ENCODE measurements at places on chromosomes 12 and 14.

- DNase-seq = no peak
Measured at GRCh38 chr12:104698871-104699270, 242.1 kb downstream of the CHST11 start.

GRCh38 chr12:5944688-5945070 lies 380 bp downstream of the ANO2 start:
- DNase-seq = no peak

DNA sequence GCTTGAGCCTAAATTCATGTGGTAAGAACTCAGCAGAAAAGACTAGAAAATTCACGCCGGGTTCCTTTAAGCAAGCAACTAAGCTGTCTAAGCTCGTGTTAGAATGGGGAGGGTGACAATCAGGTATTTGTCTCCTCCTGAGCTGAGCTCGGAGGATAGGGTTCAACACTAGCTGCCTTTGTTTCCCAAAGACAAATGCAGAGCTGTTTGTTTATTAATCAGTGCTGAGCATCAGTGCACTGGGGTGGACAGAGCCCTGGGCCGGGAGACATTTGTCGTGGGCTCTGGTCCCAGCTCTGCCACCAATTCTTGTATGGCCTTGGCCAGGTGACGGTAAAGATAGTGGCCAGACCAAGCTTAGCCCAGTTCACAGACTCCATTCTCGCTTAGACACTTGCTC lies 43.7 kb downstream of the DEGS2 start:
- DNase-seq = no peak

DNA sequence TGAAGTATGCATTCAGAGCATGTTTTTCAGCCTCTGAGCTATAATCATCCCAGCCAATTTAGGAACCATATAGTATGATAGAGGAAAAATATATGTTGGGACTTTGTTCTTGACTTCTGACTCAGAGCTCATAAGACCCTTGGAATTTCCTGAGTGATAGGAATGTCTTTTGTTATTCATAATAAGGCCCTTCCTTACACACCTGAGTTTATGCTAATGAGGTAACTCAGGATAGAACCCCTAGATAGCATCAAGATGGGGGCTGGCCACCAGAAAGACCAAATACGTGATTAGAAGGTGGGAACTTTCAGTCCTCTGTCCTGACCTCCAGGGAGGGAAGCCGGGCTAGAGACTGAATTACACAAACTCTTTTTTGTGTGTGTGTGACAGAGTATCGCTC lies 32.4 kb upstream of the PLEK2 start:
- DNase-seq = no peak

- no peak for DNase-seq
Measured at GRCh38 chr12:95681210-95681765, 109.3 kb downstream of the NTN4 start.

DNA sequence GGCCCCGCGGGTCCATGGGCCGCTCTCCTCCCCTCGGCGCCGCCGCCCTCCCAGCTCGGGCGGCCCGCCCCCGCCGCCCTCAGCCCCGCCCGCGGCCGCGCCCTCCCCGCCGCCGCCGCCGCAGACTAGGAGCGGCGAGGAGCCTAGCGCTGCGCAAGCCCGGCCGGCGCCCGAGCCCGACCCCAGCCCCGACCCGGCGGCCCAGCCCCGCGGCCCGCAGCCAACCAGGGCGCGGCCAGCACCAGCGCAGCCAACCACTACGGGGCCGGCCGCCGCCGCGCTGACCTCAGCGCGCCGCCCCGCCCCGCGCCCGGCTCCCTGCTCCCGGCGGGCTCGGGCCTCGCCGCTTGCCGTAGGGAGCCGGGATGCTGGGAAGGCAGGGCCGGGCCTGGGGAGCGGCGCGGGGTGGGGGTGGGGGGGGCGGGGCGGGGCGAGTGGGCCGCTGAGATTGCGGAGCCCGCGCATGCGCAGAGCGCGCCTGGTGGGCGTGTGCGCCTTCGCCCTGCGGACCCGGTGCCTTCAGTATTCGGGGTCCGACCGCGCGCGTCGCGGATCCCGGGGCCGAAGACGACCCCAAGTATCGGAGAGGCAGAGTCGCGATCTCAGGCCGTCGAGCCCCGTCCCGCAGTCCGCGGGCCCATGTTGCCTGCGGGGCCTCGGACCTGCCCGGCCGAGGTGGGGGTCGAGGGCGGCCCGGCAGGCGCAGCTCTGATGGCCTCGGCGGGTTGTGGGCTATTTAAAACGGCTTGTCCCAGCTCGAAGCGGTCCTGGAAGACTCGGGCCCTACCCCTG lies at the start of gene CDC42BPB:
Gene CDC42BPB, minus strand, starts transcription at position 178 of the 792 bp plus-strand sequence. CDS start 376 bp downstream, outside the sequence.
- DNase-seq = no peak

GRCh38 chr14:20692116-20692751 lies 3.7 kb downstream of the ANG start:
- DNase-seq = no peak

GRCh38 chr12:24396224-24396623 lies 446.8 kb upstream of the SOX5 start:
- DNase-seq = no peak

- no peak for DNase-seq
Measured at GRCh38 chr14:92552066-92552465, 38.5 kb downstream of the RIN3 start.

DNA sequence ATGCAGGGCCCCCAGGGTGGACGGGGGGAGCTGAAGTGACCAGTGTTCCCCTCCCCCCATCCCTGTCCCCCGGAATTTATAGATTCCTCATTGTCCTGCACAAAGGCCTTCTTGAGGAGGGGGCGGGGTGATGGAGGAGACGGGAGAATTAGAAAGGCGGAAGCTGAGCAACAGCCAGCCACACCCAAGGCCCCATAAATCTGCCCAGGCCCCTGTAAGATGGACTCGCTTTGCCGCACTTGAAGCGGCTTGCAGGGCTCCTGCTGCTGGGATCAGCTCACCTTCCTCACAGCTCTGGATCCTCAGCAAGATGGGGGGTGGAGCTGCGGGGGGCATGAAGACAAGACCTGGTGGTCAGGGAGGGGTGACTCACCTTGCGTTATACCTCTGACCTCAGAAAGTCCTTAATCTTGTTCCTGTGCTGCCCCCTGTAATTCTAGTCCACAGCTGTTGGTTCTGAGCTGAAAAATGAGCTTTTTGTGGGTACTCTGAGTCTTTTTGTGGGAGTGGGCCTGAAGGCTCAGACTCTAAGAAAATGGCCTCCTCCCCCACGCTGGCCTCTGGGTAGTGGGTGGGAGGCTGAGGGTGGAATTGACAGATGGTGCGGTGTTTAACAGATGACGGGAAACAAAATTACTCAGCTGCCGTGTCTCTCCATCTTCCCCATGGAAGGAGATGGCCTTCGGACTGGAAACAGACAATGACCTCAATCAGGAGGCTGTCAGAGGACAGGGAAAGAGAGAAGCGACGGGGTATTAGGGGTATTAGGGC lies 15.8 kb upstream of the ANKRD33 start:
- no peak for DNase-seq

DNA sequence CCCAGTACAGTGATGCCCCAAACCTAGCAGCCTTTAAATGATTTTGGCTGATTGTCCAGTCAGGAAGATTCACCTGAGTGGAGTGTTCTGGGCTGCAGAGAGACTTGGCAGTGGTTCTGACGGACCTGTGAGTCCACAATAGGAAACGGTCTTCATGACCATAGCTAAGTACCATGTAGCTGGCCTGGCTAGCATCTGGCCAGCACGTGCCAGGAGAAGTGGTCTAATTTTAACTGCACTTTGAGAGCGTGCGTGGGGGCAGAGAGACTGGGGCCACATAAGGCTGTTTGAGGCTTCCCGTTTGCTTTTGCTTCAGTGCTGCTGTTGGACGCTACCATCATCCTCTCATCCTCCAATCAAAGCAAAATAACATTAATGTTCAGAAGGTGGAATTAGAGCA lies 54.7 kb downstream of the PPM1A start:
- DNase-seq = no peak

DNA sequence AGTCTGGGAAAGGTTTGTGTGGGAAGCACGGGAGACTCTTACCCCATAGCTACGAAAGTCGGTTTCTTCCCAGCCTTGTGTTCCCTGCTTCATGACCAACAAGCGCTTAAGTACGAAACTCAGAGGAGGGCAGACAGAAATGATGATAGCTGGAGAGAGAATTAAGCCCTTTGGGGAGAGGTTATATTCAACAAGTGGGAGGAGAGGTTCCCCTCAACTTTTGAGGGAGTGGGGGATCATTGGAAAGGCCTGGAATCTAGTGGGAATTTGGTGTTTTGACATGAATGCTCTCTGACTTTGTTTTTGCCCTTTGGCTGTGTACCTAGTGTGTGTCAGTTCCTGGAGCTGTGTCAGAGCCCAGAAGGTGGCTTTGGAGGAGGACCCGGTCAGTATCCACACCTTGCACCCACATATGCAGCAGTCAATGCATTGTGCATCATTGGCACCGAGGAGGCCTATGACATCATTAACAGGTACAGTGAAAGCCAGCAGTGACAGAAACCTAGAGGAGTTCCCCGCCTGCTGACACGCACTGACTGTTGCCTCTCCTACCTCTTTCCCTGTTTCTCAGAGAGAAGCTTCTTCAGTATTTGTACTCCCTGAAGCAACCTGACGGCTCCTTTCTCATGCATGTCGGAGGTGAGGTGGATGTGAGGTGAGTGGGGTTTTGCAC lies 40.6 kb downstream of the FNTB start:
- no peak for DNase-seq

DNA sequence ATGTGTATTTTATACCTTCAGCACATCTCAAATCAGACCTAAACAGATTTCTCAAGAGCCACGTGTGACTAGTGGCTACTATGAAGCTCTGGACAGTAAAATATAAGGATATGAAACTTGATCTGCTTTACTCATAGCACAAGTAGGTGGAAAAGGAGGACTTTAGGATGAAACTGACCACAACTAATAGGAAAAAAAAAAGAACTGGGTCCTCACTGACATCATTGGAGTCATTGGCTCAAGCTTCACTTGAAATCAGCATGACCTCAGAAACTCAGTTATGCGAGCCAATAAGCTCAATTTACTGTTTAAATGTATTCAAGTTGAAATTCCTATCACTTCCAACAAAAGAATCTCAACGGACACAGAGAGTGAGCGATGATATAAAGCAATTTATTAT lies 34.1 kb upstream of the CIT start:
- no peak for DNase-seq

GRCh38 chr12:15590180-15590826 lies 198.9 kb downstream of the EPS8 start:
- peak; percentile 46 for DNase-seq

DNA sequence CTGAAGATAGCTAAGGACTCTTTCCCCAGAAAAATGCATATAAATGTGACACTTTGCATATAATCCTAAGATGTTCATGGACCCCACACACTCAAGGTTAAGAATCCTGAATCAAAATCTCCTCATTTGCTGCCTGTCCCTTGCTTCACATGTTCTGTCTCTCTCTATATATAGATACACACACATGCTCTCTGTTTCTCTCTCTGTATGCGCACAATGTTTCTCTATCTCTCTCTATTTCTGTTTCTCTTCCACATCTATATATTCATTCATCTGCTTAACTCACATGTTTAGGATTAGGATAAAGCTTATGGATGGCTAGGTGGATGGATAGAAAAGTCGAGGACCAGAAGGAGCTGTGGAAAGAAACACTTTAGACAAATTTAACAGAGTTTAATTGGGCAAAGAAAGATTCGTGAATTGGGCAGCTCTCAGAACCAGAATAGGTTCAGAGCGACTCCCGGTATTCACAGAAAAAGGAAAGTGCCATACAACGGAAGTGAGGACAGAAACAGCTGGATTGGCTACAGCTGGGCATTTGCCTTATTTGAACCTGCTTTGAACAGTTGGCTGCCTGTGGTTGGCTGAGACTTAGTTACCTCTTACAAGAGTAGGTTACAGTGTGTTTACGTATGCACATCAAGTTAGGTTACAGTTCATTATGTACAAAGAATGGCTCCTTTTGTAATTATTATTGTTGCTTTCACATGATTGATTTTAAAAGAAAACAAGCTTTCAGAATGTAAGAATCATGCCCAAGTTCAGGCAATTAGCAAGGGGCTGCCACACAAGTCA lies 57.6 kb downstream of the EMP1 start:
- DNase-seq = no peak

- DNase-seq = no peak
Measured at GRCh38 chr12:106001837-106002218, 136.9 kb downstream of the NUAK1 start.

DNA sequence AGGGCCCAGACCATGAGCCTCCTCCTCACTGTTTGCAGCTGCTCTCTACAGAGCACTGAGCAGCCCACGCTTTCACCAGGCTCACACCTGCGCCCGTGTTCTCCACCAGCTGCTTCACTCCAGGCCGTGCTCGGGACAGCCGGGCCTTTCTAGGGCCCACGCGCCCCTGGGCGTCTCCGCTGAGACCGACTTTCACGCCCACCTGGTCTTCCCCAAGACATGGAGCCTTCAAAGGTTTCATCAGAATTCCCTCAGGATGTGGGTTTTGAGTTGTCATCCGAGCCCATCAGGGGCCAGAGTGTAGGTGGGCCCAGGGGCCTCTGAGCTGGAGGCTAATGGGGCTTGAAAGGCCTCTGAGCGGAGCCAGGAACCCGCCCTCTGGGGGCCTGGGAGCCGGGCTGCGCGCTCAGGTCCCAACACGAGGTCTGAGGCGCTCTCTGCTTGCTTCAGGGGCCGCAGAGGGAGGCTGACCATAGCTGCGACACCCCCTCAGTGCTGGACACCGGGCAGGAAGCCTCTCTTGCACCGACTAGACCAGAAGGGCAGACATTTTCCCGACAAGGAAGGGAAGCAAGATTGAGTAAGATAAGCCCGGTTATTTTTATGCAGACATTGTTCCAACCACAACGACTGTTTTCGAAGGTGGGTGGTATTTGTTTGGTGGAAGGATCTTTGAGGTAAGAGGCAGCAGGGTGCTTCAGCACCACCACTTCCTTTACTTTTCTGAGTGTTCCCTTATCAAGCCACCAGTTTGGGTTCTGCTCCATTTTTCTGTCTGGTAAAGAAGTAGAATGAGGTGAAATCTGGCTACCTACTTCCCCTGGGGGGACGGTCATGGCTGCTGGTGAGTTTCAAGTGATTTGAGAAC lies 125.0 kb upstream of the FUT8 start:
- DNase-seq = peak; percentile 73

DNA sequence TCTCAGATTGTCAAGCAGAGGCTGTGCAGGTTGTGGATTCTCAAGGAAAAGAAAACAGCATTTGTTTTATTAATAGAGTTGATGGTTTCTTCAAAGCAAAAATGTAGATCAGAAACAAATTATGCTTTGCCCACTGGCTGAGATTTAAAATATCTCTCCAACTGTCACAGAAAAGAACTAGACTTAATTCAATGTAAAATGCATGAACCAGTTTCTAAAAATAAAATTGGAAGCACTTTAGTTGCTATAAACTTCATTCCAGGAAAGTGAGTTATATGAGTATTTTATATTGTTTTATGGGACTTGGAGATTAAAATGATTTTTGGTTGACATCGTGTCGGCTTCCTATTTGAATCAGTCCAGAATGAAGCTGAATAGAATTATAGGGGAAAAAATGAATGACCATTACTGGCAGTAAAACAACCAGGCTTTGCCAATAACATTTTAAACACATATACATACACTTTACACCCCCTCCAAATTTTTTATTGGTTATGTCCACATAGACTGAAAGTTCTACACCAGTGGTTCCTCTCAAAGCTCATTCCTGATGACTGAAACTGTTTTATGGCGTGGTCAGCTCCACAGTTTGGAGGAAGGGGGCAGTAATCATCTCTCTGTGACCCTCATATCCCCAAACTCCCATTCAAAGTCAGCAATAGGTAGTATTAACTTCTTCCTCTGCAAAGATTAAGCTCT lies 55.5 kb upstream of the DAAM1 start:
- DNase-seq = no peak

Measured in activated naive CD4-positive, alpha-beta T cell treated with anti-CD3 and anti-CD28 coated beads, Interleukin-2, amount 50 U/mL, for 72 hours (primary cell).